ENCODE measurements at places on chromosomes 2 and 18.
A peak's percentile ranks its signal among the peaks of the same experiment; 100 is the strongest.

- DNase-seq, result no peak
These were observed 69.1 kb upstream of the TCF7L1 start for GRCh38 chr2:85063981-85064599.

DNA sequence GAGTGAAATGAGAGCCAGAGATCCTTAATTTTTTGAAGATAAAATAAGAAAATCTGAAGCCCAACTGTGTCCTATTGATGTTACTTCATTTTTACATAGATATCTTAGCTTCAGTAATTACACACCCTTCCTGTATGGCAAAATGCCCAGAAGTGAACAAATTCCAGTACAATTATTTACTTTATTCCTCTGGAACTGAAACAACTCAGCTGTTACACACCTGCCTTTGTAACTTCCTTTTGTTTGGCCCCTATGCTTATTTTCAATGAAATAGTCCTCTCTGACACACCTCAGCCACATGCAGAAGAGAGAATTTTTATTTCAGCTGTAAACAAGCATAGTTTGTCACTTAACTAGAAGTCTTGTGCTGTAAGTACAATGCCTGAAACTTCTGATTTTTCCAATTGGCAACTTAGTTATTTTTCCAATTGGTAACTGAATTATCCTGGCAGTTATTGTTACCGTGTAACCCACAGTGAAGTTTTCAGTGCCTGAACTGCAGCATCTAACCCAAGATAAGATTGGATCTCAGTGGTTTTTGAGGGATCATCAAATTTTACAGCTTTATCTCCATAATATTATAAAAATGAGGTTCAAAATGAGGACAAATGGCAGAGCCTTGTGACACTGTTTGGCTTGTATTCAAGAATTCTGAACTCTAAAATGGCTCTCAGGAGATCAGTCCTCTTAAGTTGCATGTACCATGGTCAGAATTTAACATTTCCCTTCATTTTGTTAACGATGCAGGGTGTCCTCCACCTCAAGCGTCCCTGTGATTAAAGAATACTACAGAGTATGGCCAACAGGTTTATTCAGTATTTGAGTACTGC lies 82.6 kb downstream of the PKP4 start:
- no peak for DNase-seq

DNA sequence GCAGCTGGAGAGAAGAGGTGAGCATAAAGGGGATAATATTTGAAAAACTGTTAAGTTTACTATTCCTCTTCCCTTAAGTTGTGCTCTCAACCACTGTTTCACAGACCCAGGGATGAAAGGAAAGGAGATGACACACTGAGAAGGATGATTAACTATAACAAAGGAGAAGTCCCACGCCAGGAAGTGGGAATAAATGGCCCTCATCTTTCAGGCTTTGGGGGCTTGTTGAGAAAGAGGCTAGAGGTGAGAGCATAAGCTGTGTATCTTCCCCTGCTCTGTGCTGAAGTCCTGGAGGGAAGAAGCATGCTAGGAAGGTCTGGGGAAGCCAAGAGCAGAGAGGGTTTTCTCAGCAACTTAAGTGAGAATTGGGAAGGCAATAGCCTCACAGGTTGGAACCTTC lies 399.1 kb upstream of the ATP5MC3 start:
- DNase-seq, result no peak

GRCh38 chr2:9360701-9361100 lies 62.6 kb downstream of the ITGB1BP1 start:
- DNase-seq, result no peak

- no peak for DNase-seq
These were observed 18.2 kb downstream of the WDR33 start for GRCh38 chr2:127792805-127793204.

DNA sequence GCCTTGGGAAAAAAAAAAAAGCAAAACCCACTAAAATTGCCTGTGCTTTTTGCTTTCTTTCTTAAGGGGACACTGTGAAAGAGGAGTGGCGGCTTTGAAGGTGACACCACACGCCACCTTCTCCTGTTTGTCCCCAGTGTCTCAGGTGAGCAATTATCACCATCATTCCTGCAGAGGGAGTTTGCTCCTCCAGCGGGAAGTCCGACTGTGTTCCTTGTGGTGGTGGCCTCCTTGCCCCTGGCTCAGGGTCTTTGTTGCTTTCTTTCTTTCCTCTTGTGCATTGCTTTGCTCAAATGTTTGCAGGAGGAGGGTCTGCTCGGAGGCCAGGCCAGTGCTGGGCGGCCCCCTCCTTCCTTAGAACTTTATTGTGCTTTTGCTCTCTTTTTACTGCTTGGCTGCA lies 164.3 kb upstream of the CXCR4 start:
- DNase-seq, result no peak

GRCh38 chr2:154709215-154709614 lies 10.7 kb downstream of the KCNJ3 start:
- peak; percentile 5 for DNase-seq

DNA sequence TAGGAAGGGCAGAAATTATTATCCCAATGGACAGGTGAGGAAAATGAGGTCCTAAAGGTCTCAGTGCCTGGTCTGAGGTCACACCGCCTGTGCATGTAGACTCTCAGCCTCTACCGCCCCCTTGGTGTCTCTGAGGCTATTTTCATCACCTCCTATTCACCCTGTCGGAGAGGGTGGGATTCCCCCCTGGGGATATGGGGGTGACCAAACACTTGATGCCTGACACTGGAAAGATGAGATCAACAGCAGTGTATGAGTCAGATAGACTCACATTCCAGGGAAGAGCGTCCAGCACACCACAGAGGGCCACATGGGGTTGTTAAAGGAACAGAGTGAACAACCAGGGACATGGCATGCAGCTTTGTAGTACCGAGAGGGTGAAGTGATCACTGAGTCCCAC lies 199.7 kb downstream of the SMAD2 start:
- no peak for DNase-seq

- peak; percentile 6 for DNase-seq
These were observed 795.6 kb downstream of the CPS1 start for GRCh38 chr2:211351987-211352386.

DNA sequence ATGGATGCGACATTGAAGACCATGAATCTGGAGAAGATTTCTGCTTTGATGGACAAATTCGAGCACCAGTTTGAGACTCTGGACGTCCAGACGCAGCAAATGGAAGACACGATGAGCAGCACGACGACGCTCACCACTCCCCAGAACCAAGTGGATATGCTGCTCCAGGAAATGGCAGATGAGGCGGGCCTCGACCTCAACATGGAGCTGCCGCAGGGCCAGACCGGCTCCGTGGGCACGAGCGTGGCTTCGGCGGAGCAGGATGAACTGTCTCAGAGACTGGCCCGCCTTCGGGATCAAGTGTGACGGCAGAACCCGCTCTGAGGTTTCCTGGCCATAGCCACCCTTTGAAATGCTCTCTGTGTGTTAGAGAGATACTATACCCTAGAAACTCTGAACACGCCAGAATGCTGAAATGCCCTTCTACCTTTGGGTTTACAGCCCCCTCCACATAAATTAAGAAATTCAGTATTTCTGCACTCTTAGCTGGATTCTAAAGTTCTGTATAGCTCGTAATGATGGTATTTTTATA lies 659 bp downstream of the CHMP1B start:
- DNase-seq, result peak; percentile 31

DNA sequence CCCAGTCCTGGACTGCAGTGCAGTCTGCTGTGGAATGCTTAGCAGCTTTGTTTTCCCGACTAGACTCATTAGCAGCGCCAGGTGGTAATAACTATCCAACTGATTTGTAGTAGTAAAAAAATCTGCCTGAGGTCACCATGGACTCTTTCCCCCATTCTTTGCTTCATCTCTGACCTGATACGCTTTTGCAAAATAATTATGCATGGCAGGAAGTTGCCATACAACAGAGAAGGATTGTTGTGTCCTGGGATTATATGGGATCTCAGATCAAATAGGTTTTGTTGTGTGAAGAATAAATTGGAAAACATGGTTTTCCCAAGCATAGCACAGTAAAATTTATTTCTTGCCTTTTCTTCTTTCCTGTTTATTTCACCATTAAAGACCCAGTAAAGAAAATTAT lies 72.4 kb upstream of the ATP5MC3 start:
- DNase-seq, result no peak

- no peak for DNase-seq
These were observed 125.8 kb upstream of the CYP1B1 start for GRCh38 chr2:38201784-38202183.

DNA sequence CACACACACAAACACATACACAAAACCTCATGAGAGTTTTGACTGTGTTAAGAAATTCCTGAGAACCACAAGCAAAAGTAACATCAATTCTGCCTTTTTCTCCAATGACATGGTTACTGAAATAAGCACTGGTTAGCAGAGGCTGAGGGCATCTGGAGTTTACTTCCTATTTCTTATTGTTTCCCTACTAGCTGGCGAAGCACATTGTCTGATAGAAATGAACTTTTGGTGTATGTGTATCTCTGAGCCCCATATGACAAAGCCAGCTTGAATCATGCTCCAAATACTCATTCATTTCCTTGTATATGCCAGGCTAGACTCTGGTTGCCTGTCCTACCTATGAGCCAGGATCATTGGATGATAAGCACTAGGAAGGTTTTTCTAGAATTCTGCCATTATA lies 203.1 kb downstream of the NCKAP5 start:
- no peak for DNase-seq

GRCh38 chr18:67222887-67223286 lies 293.6 kb downstream of the DSEL start:
- no peak for DNase-seq

GRCh38 chr2:223418131-223418530 lies 184.0 kb downstream of the SCG2 start:
- DNase-seq, result peak; percentile 45

GRCh38 chr18:63907664-63908063 lies at the start of gene SERPINB10:
Gene SERPINB10 (plus strand): TSS chr18:63907958. CDS start chr18:63915511, 7,553 bp downstream.
- DNase-seq, result no peak

DNA sequence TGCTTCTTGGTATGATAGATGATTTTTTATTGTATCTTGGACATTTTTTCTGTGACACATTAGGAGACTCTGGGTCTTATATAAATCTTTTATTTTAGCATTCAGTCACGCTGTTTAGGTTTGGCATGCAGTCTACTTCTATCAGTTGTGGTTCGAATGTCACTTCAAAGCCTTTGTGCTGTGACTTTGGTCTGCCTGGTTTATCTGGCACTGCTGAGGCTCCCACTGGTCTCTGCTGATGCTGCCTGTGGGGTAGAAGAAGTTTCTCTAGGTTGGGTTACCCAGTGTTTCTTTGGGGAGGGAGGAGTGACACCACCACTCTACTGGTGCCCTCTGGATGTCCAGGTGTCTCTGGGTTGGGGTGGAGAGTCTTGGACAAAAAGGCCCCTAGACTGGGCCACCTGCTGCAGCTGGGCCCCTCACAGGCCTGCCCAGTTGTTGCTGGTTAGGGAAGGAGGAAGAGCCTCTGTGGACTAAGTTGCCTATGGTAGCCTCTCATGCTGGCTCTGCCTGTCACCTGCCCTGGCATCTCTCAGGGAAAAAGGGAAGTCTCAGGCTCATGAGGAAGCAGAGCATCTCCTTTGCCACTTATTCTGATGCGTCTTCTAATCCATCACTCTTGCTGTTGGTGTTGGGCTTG lies 115.4 kb upstream of the HS6ST1 start:
- no peak for DNase-seq

DNA sequence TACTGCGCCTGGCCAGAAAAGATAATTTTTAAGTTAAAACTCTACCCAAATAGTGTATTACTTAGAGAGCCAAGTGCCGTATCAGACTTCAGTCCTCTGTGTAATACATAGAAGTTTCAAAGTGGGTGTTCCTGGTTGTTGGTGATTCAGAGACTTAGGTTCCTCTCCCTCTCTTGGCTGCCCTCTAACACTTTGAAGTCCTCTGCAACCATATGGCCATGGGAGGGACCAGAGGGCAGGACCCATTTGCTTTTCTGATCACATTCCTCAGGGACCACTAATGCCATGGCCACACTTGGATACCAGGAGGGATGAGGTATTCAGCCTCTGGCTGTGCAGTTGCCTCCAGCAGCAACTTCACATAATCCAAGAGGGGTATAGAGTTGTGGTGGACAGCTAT lies 131.5 kb downstream of the CAPN13 start:
- no peak for DNase-seq

- no peak for DNase-seq
These were observed 22.6 kb upstream of the FAM117B start for GRCh38 chr2:202612145-202612544.

GRCh38 chr2:9170458-9171130 lies 36.0 kb upstream of the ASAP2 start:
- DNase-seq, result no peak

DNA sequence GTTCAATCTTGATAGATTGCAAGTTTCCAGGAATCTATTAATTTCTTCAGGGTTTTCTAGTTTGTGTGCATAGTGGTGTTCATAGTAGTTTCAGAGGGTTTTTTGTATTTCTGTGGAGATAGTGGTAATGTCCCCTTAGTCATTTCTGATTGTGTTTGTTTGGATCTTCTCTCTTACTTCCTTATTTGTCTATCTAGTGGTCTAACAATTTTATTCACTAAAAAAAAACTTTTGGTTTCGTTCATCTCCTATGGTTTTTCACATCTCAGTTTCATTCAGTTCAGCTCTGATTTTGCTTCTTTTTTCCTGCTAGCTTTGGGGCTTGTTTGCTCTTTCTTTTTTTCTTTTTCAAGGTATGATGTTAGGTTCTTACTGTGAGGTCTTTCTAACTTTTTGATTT lies 94.5 kb downstream of the SNTG2 start:
- no peak for DNase-seq

GRCh38 chr18:28143725-28144124 lies 33.2 kb downstream of the CDH2 start:
- DNase-seq, result no peak

- no peak for DNase-seq
These were observed 5.8 kb downstream of the ERMN start for GRCh38 chr2:157319795-157320194.

GRCh38 chr2:64646007-64646880 lies 7.5 kb downstream of the SERTAD2 start:
- peak; percentile 89 for DNase-seq

GRCh38 chr2:22215517-22215916 lies 1091.7 kb downstream of the TDRD15 start:
- DNase-seq, result no peak

DNA sequence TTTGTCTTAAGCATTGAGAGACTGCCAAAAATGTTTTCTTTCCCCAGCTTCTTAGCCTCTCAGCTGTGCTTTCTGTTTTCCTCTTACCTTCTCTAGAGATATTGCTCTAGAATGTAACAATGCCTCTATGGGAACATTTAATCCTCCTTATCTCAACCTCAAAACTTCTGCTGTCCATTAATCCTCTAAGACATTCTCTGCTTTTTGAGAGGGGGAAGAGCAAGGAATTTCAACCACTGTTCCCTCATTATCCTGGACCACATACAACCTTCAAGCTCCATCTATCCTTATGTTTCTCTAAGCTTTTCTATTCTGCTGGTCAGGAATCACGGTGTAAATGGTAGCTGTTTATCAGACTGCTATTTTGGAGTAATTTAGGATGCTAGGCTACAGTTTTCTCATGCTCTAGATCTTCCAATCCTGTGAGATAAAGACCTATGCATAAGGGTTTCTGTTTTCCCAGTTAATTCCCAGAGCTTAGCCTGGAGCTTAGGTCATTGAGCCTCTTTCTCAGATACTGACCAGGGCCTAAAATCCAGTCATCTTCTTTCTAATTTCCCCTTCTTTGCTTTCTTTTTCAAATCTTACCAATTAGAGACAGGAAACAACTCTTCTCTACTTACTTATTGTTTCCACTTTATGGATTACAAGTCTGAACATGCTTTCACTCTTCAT lies 282.0 kb downstream of the CALCRL start:
- no peak for DNase-seq
